NCI-H510A (cell line): ENCODE measurements at places on chromosomes 6 and 20.

DNA sequence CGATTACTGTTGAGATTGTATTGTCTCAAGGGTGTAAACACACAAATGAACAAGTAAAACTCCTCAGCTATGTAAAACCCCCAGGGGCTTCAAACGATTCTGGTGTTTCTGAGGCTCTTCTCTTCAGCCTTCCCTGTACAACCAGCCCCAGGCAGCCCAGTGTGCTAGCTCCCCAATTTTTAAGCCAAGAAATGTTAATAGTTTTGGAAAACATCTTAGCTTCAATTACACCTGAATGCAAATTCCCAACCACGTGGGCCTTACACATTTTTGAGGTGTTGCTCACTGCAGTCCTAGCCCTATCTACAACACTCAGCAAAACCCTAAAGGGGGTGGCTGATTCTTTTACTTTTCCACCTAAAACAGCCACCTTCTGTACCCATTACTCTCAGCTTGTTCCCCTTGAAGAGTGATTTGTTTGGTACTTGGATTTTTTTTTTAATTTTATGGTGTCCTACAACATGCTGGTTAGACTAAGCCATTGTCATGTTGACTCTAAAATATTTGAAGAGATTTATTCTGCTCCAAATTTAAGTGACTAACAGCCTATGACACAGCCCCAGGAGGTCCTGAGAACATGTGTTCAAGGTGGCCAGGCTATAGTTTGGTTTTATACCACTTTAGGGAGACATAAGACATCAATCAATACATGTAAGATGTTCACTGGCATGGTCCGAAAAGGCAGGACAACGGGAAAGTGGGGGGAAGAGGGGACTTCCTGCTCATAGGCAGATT is 48.7 kb downstream of the ADAT2 start:
- no peak for DNase-seq

- no peak for DNase-seq
Observed at GRCh38 chr6:75296811-75297779, 12.5 kb upstream of the TMEM30A start.

- no peak for DNase-seq
Observed at GRCh38 chr6:26003102-26003694, 40.6 kb downstream of the TRIM38 start.

DNA sequence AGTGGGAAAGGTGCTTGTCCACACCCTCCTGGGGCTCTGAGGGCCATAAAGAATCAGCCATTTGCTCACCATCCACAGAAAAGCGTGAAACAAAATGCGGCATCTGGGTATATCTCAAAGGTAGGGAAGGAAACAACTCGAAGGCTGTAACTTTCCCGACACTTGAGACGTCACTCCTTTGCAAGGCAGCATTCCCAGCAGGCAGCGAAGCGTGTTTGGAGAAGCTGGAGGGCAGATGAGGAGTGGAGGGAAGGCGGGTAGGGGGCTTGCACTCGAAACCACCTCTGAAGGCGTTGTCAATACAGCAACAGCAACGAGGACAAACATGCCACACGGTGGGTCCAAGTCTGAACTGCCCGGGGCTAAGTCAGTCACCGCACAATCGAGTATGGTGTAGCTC is 98.4 kb downstream of the FOXC1 start:
- DNase-seq: no peak

- DNase-seq: no peak
Observed at GRCh38 chr20:34143951-34144350, 31.9 kb upstream of the EIF2S2 start.

GRCh38 chr6:117907601-117908245 is 659 bp downstream of the SLC35F1 start:
- peak; percentile 28 for DNase-seq

- DNase-seq: no peak
Observed at GRCh38 chr20:41467690-41468089, 101.1 kb upstream of the EMILIN3 start.

DNA sequence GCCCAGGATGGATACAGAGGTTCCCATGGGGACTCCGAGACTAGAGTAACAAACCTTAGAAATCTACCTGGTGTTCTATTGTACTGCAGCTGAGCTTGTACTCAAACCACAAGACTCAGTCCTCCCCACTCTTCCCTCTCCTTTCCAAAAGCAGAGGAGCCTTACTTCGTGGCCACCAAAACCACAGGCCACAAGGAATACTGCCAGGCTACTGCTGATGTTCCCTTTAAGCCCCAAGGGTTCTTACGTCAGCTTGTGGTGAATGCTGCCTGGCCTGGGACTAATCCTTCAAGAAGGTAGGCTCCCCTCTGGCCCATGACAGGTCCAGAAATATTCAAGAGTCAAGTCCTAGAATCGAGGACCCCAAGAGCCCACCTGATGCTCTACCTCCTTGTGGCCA is 10.5 kb upstream of the DEFB128 start:
- no peak for DNase-seq

GRCh38 chr6:52839124-52840055 is 1.2 kb downstream of the GSTA5 start:
- DNase-seq: peak; percentile 34

DNA sequence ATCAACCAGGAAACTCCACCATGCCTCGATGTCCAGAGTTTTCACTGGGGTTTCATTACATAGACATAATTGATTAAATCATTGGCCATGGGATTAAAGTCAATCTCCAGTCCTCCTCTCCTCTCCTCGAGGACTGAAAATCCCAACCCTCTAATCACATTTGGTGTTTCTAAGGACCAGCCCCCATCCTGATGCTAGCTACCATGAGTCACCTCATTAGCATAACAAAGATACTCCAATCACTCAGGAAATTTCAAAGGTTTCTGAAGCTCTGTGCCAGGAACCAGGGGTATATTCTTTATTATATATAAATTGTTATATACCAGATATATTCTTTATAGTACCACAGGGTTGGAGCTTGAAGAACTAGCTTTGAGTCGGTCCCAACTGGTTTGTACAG is 212.9 kb upstream of the PRND start:
- no peak for DNase-seq

GRCh38 chr6:130376936-130377335 is 11.1 kb downstream of the TMEM200A start:
- DNase-seq: no peak

DNA sequence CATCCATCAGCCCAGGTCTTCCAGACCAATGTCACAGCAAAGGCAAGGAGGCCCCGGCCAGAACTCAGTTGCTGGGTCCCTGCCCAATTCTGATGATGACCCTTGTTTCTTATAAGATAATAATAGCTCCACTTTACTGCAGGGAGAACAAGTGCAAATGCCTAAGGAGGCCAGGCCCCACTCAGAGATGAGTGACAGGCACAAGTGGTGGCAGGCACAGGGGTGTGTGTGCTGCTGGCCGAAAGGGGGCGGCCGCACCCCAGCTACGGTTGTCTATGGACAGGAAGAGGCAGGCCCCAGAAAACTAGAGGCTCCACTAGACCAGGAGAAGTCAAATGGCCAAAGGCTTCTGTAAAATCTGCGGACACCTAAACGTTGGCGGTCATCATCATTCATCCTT is 28.6 kb downstream of the GNAS-AS1 start:
- no peak for DNase-seq

DNA sequence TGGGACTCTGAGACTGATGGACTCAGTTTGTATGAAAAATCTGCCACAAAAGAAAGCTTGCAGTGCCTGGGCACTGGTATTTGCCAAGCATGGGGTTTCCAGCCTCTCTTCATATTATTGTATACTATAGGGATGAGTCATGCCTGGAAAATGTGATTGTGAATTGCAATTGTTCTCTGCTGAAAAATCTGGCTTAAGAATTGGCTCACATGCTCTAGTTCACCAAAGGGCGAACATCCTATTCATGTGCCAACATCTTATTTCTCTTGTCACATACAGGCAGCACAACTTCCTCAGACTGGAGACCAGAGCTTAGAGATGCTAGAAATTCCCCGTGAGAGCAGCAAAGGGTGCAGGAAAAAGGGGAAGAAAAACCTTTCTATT is 103.6 kb upstream of the KCNK16 start:
- no peak for DNase-seq

- DNase-seq: no peak
Observed at GRCh38 chr20:50111120-50111828, 1.7 kb downstream of the UBE2V1 start.

- DNase-seq: no peak
Observed at GRCh38 chr6:129875610-129876520, 14.8 kb upstream of the TMEM244 start.

- no peak for DNase-seq
Observed at GRCh38 chr20:62805711-62806382, 1.2 kb downstream of the OGFR start.

GRCh38 chr20:32123088-32123487 is 13.6 kb downstream of the TM9SF4 start:
- no peak for DNase-seq

DNA sequence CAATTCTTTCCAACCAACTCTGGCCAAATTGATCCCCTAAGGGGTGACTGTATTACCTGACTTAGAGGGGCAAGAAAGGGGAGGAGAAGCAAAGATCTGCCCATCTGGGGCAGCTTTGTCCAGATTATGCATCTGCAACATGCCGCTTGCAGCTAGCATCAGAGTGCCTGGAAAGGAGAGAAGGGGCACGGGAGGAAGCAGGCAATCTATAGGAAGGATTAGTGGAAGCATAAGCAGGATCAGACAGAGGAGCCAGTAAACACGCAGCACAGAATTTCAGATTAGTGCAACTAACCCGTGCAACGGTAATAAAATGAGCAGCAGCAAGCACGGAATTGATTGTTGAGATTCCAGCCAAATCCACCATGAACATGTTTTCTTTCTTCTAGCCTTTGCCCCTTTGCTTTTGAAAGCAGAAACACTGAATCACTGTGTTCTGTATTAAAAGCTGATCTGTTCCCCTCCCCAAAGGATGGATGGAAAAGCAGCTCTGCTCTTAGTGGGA is 643.6 kb upstream of the CHD6 start:
- DNase-seq: no peak

- no peak for DNase-seq
Observed at GRCh38 chr6:157217894-157218370, 105.4 kb downstream of the TMEM242 start.
